ENCODE measurements at places on chromosomes 3 and 15.

DNA sequence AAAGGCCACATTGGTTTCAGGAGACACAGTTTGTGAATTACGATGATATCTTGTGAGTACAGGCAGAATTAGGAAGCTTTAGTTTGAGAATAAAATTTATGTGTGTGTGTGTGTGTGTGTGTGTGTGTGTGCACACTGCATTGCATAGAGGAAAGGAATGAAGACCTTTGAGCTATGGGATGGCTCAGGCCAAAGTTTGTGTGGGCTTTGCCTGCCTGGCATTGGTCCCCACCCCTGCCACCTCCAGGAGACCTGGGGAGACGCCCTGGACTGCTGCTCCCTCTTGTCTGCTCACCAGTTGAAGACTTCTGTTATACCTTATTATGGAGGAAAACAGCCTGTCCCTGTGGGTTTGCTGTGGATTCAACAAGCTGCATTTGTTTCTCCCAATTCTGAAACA, 37.2 kb downstream of the TIGIT start:
- DNase-seq, result no peak

GRCh38 chr3:172993412-172993811, 147.6 kb downstream of the SPATA16 start:
- DNase-seq, result no peak

DNA sequence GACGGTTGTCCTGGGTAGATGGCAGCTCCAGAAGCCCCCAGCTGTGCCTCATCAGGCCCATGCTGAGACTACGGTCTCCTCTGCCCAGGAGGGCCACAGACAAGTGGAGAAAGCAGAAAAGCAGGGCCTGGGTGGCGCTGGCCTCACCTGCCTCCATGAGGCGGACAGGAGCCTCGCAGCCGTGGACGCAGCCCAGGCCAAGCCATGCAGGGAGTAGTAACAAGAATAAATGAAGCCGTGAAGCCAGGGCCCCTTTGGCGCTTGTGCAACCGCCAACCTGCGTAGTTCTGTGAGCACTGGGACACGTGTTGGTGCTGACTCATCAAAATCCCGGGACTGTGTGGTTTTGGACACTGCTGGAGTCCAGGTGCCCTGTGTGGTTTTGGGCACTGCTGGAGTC, 12.3 kb upstream of the MUC4 start:
- no peak for DNase-seq

DNA sequence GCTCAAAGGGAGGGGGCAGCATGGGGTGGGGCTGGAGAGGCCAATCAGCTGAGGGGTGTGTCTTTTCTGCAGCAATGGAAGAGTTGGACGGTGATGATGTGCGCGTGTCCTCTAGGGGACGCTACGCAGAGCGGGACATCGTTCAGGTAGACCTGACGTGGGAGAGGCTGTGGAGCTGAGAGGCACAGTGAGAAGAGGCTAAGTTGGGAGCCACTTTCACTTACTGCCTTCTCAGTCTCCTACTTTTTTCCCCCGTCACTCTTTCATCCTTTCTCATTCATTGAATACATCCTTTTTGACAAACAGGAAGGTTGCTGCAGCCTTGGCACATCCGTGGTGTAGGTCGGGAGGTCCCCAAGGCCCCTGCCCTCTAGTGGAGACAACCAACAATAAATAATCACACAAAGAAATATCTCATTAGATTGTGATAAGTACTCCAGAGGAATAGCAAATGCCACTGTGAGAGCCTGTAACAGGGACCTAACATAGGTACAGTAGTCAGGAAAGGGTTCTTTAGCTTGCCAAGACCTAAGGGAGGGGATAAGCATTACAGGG, 4.4 kb upstream of the BRPF1 start:
- DNase-seq, result no peak

GRCh38 chr3:105369500-105370371, 3.0 kb downstream of the ALCAM start:
- DNase-seq, result peak; percentile 50

DNA sequence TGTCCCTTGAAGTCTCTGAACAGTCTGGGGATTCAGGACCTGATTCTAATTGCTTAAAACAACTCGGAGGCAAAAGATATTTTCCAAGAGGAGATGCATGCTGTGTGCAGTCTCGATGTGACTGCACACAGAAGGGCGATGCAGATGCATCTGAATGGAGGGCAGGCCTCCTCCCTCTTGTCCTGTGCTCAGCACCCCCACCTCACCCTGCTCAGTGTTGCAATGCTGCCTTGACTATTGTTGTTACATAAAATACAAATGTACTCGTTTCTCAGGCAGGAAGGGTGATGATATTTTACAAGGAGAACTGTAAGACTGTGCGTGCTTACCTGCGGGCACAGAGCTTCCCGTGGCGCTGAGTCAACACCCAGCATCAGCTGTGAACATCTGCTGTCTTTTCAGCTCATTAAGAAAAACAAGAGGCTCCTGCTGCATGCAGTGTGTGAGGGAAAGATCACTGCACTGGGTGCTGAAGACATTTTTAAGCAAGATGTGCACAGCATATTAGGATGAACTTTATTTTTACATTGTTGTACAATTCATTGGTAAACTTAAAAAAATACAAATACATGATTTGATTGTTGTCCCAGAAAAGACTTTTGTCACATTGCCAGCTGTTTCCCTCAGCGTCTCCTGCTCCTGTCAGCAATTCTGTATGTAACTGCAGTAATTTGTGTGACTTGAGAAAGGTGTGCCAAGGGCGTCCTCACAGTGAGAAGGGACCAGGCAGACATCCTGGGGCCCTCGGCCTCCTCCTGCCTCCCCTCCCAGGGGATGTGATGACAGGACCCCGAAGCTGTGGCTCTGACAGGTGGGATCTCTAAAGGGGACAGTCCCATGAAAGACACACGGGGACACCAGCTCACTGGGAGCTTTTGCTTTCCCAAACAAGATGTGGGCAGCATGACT, 56.3 kb upstream of the RPL32 start:
- DNase-seq, result peak; percentile 1

- no peak for DNase-seq
Observed at GRCh38 chr15:68679961-68680371, 101.2 kb downstream of the CORO2B start.

- DNase-seq, result no peak
Observed at GRCh38 chr3:13846716-13847570, 32.9 kb downstream of the WNT7A start.

DNA sequence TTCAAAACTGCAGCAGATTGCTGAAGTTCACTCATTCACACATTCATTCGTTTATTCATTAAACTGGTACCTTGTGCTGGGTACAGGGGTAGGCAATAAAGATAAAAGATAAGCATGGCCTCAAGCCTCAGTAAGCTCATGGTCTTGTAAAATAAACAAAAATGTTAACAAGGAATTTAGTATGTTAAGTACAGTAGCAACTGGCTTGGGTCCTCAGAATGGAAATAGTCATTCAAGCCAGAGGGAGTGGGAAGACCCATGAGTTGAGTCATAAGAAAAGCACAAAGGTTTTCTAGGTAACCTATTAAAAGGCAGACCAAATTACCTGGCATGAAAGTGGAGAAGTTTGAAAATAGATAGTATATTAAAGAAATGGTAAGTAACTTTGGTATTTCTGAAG, 163.3 kb downstream of the CDIN1 start:
- no peak for DNase-seq

DNA sequence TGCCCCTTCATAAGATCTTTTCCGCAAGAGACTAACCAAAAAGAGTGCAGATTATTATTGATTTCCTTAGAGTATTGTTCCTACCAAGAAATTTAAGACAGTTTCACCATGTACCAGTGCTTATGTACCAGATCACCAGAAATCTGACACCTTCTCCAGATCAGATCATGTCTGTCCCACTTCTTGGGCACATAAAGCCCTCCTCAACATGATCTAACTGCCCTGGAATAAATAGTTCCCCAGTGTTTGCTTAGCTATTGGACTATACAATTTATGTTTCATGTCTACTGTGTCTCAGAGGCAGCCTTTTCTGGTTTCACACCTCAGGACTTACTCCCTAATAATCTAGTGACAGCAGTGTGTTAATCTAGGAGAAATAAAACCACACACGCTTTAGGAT, 46.8 kb downstream of the NME9 start:
- DNase-seq, result no peak

GRCh38 chr3:184586851-184587250, 25.3 kb downstream of the EPHB3 start:
- no peak for DNase-seq

DNA sequence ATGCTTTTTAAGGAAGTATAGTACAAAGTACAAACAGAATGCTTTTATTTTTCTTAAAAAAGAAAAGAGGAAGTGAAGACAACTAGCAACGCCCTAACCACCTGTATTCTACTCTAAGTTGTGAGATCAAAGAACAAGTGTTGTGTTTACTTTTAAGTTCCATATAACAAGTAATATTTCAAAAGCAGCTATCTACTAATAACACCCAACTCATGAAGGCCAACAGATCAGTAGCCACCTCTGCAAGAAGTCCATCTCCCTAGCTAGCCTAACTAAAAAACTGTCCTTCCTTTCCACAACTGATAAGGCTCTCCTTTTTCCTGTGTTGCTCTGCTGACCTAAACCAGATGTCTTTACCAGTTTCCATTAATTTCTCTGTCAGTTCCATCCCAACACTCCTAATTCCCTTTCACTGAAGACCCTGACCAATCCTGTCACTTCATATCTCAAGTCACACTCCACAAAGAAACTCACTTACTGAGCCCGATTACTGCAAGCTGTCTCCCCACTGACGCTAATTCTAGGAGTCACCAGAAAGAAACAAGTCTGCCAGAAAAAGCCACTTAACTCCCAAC, 26.9 kb downstream of the PHC3 start:
- no peak for DNase-seq

DNA sequence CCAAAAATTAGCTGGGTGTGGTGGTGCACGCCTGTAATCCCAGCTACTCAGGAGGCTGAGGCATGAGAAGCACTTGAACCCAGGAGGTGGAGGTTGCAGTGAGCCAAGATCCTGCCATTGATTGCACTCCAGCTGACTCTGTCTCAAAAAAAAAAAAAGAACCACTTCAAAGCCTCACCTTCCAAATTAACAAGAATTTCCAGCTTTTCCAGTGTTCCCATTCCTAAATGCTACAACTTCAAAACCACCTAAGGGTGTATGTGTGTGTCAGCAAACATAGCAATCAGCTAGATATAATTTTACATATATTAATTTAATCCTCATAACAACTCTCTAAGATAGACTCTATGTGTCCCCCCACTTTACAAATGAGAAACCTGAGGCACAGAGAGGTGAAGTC, 512.5 kb upstream of the PROK2 start:
- DNase-seq, result no peak

DNA sequence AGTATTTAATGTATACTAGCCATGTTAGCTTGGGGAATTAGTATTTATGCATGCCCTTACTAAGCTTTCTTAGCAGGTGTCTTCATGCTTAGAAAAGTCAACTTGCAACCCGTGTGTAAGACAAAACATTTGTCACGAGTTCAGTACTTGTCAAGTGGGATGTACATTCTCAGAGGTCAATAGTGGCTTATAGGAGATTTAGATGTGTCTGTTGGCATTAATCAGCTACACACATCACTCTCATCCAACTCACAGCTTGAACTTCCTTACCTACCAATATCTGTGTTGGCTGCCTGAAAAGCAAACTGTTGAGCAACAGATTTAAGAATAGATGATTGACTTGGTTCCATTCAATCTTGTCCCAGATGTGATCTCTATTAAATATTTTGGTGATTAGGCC, 109.5 kb downstream of the ROBO2 start:
- no peak for DNase-seq

DNA sequence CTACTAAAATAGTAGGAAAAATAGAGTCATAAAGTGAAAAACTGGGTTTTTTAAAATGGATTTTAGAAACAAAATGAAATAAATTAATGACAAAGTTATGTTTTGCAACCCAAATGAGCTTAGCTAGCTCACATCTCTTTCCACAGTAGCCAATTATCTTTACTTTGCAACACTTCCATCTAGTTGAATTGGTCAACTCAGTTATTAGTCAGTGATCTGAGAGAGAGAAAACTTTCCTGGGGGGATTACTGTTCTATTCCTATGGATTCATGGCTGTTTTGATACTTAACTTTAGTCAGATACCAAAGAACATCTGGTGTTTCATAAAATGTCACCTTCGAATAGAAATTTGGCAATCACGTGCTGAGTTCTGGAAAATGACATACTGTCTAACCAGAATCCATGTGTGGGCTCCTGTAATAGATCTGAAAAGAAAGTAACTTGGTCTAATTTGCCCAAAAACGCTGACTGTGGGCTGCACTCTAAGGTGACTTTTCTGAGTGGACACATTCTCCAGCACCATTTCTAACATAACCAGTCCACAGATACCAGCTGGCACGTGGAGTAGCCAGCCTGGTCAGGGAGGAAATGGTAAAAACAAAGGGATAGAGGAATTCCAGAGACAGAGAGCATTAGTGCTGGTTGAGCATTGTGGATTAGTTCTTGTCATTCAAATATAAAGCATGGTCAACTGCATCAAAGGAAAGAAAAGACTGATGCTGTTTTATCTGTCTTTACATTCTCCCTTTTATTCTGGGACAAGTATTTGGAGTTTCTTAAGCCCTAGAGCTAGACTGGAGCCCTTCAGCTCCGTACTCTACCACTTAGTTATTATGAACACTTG, 45.2 kb upstream of the CCDC80 start:
- DNase-seq, result no peak

GRCh38 chr3:196238612-196239560, 22.6 kb downstream of the SLC51A start:
- DNase-seq, result no peak

- no peak for DNase-seq
Observed at GRCh38 chr3:50124800-50125178, 30.3 kb upstream of the SEMA3F start.

GRCh38 chr3:59731943-59732342, 682.1 kb upstream of the CFAP20DC start:
- no peak for DNase-seq

GRCh38 chr15:51126842-51127241, 32.1 kb upstream of the TNFAIP8L3 start:
- DNase-seq, result no peak

DNA sequence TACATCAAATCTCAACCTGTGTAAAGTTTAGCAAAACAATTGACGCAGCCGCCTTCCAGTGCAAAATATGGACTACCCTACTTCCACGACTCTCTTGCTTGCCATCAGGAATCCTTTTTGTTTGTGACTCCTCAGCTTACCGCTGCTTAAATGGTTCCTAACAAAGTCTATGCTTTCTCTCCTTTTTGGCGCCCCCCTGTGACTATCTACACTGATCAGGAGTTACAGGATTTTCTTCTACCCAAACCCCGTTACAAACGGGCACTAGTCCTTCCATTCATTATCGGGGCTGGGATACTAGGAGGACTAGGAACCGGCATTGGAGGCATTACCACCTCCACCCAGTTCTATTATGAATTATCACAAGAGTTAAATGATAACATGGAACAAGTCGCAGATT, 184.0 kb downstream of the IGSF11 start:
- no peak for DNase-seq

All from NCI-H524 treated with DMSO at 0.1 percent for 48 hours (cell line).